Germinal center (tissue), 1 donor: ENCODE measurements at places on chromosomes 16 and 17.

GRCh38 chr16:77761204-77761603 lies 27.2 kb upstream of the VAT1L start:
- DNase-seq, result no peak

- DNase-seq, result no peak
These were observed 178.4 kb downstream of the C16orf95 start for GRCh38 chr16:87138738-87139267.

GRCh38 chr17:70317421-70317820 lies 148.1 kb downstream of the KCNJ2 start:
- no peak for DNase-seq

GRCh38 chr16:27364493-27365141 lies 37.4 kb upstream of the IL21R start:
- DNase-seq, result no peak

DNA sequence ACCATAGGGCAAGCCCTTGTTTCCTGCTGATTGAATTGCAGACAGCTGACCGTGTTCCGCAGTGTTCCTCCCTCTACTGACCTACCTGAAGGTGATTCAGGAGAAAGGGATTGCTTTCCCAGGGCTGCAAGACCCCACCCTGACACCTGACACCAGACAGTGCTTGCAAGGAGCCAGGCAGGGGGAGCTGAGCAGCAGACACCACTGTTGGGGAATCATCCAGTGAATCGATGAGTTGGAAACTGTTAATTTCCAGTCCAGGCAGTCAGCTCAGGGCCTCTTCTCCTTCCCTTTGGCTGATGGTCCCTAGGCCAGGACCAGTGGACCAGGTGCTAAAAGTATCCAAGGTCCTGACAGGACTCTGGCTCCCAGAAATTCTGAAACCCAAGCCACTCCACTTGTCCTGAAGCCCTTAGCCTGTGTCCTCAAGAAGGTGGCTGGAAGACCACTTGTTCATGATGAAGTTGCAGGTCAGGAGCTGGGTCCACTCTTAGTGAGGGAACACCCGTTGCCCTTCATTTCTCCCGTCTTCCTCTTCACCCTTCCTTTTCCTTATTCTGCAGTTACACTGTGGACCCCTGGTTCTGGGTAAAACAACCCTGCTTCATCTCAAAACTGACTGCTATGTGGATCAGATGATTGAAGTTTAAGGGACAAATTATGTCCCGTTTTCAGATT lies 9.5 kb upstream of the UNK start:
- DNase-seq, result no peak

DNA sequence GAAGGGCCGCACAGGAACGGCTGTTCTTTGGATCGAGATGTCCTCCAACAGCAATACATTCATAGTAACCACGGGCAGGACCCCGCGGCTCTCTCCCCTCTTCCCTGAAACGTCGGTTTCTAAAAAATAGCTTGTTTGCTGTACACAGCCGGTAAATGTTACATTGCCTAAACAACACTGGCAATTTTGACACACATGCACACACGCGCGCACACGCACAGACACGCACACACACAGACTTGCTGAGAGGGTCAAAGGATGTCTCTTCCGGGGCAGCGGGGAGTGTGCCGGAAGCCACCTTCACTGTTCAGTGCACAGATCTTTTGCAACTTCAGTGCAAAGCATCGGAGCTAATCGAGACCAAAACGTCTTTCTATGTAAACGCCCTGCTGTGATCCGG lies 35.8 kb downstream of the ZDHHC7 start:
- DNase-seq, result no peak

- DNase-seq, result no peak
These were observed 5.5 kb downstream of the KDM8 start for GRCh38 chr16:27208796-27209195.

DNA sequence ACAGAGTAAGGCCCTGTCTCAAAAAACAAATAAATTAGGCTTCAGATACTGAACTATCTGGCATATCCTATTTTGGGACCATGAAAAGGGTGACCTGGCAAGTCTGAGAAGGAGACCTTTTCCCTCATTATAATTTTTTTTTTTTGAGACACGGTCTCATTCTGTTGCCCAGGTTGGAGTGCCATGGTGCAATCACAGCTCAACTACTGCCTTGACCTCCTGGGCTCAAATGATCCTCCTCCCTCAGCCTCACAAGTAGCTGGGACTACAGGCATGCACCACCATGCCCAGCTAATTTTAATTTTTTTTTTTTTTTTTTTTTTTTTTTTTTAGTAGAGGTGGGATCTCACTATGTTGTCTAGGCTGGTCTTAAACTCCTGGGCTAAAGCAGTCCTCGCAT lies 37.3 kb downstream of the PLCG2 start:
- DNase-seq, result no peak

DNA sequence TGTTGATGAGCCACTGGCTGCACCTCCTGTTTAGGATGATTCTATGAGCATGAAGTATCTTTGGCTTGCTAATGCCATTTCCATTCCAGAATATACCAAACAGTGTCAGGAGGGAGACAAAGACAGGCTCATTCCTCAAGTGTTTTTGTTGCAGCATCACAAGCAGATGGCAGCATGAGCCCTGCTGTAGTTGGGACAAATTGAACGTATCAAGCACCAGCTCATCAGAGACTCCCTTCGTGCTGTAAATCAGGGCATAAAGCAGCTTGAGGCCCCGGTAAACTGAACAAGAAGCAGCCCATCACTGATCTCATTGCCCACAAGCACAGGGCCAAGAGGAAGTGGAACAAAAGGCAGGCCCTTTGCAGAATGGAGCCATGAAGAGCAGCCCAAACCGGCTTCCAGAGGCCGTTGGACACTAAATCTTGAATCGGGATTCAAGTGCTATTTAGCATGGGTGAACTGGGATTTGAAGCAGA lies 45.9 kb upstream of the HS3ST3A1 start:
- DNase-seq, result no peak

DNA sequence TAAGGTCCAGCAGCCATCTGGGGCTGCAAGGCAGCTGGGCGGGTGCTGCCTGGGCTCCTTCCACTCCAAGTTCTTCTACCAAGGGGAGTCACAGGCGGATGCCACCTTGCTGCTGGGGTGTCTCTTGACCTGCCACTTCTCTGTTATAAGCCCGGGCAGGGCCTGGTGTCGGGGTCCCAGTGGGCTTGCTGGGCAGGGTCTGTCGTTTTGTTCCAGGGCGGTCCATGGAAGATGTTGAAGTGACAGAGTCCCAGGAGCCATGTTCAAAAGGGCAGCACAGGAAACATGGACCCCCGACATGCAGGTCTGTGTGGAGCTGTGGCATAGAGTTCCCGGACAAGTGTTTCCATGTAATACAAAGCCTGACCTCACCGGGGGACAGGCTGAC lies 91.1 kb downstream of the TNFRSF13B start:
- no peak for DNase-seq

- DNase-seq, result no peak
These were observed 132.2 kb upstream of the HS3ST2 start for GRCh38 chr16:22681554-22682291.

GRCh38 chr16:55297910-55298479 lies 26.0 kb upstream of the IRX6 start:
- DNase-seq, result no peak

- no peak for DNase-seq
These were observed 282.9 kb downstream of the SOX9 start for GRCh38 chr17:72403713-72404209.

DNA sequence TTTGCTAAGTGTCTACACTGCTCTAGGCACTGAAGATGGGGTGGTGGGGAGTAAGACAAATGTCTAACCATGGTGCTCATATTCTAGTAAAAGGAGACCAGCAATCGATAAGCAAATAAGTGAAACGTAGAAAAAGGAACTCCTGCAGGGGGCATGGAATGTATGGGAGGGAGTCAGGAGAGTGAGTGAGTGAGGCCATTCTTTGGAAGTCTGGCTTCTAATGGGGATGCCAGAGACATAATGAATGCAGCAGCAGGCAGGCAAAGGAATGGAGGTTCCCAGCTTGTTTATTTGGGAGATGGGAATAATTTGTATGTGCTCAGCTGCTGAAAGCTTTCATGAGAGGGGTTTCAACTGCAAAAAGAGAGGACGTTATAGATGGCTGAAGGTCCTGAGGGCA lies 216.4 kb upstream of the DYNLRB2 start:
- DNase-seq, result no peak

- no peak for DNase-seq
These were observed 51.3 kb upstream of the ADORA2B start for GRCh38 chr17:15893658-15894024.

GRCh38 chr17:51512220-51512907 lies 252.0 kb downstream of the UTP18 start:
- DNase-seq, result no peak

DNA sequence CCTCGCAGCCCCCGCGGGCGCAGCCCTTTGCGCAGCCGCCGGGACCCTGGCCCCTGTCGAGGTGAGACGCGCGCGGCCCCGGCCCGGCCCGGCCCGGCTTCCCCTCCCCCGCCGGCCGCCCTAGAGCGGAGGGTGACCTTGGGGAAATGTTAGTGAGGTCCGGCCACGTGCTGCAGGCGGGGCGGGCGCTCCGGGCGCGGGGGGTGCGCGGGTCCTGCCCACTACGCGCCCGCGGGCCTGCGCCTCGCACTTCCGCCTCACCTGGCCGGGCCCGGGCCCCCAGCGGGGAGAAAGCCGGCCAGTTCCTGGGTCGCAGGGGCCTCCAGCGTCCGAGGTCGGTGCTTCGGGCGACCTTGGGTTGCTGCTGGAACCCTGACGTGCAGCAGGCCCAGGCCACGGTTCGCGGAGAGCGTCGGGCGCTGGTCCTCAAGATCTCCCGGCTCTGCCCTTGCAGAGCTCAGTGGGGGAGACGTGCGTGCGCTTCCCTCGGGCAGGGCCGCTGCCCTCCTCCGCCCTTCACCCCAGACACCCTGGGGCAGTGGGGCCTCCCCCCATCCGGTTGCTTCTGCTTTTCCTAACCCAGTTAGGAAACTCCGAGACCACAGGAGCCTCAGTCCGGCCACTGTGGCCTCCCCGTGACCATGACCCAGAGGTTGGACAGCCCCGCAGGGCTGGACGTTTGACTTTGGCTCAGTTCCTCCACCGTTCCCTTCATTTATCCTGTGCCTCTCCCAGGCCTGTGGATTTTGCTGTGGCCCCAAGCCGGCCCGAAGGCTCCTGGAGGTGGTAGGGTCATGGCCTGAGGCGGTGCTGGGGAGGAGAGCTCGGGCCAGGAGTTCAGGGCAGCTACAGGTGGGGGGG lies 791 bp downstream of the MCRIP2 start:
- DNase-seq, result peak; percentile 30

- no peak for DNase-seq
These were observed 118.3 kb downstream of the ANKRD11 start for GRCh38 chr16:89371968-89372634.

- no peak for DNase-seq
These were observed 382.0 kb downstream of the GRIN2A start for GRCh38 chr16:9800186-9800738.

GRCh38 chr17:29615048-29615385 lies 7.7 kb downstream of the CORO6 start:
- peak; percentile 44 for DNase-seq

GRCh38 chr16:73126525-73126853 lies 78.6 kb upstream of the ZFHX3 start:
- DNase-seq, result no peak

DNA sequence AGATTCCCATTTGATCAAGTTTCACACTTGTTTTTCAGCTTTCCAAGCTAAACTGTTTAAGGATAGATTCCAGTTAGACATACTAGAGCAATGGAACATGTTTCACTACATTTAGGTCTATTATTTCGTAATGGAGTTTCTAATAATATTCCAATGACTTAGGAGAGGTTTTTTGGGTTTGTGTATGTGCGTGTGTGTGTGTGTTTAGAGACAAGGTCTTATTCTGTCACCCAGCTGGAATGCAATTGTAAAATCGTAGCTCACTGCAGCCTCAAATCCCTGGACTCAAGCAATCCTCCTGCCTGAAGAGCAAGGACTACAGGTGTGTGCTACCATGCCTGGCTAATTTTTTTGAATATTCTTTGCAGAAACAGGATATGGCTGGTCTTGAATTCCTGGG lies 426.3 kb downstream of the ZFHX3 start:
- DNase-seq, result no peak

- DNase-seq, result peak; percentile 41
These were observed 3.5 kb upstream of the ITGAE start for GRCh38 chr17:3804503-3804931.

DNA sequence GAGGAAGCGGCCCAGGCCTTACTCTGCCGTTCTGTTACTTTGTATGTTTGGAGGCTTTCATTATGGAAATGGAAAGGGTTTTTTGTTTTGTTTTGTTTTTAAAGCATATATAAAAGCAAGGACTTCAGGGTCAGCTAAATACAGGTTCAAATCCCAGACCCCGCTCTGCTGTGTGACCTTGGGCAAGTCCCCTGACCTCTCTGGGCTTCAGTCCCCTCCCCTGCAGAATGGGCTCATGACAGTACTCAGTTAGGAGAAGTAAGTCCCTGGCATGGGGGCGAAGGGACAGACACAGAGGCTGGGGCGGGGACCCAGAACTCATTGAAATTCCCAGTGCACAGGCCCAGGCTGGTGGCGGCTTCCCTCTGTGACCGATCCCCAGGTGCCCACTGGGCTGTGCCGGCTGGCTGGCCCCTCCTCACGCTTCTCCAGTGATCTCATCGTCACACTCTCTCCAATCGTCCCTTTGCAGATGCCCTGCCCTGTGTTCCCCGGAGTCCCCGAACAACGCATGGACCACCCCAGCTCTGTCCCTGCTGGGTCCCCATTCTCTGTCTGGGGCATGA lies 979 bp upstream of the CIBAR2 start:
- DNase-seq, result no peak

DNA sequence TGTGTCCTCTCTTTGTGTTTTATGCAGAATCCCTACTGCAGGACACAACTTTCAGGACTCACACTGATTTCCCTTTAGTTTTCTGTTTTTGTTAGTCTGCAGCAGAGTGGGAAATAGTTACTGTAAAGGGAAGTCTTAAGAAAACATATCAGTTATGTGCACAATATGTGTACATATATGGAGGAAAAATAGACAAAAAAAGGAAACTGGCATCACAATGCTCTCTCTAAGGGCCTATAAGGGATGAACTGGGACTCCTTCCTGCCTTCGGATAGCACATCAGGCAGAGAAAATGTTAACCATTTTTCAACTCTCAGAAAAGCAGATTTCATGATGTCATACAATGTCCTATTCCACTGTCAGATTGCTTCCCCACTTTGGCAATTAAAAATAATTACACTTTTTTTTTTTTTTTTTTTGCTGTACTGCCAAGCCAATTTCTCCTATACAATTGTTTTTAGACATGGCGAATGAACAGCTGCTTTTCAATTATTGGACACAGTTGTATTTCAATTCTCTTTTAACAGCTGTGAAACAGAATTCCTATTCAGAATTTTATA lies 112.5 kb upstream of the KCNJ16 start:
- DNase-seq, result no peak

DNA sequence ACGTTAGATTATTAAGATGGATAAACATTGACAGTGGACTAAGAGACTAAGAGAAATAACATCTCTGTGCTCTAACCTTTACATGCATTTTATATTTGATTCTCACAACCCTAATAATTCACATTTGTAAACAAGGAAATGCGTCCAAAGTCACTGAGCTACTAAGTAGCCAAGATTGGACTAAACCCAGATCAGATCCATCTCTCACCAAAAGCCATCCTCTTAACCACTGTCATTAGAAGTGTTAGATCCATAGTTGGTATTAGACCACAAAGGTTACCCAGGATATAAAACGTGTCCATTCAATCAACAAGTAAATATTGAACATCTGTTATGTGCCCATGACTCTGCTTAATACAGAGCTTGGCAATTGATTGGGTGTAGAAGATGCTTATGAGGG lies 5.2 kb downstream of the HSD17B2 start:
- no peak for DNase-seq

- no peak for DNase-seq
These were observed 15.2 kb upstream of the CA4 start for GRCh38 chr17:60134396-60135150.
